DMS153 (cell line): ENCODE measurements at places on chromosomes 13 and 19.

- DNase-seq, result no peak
Observed at GRCh38 chr13:60147361-60147760, 16.4 kb downstream of the DIAPH3 start.

DNA sequence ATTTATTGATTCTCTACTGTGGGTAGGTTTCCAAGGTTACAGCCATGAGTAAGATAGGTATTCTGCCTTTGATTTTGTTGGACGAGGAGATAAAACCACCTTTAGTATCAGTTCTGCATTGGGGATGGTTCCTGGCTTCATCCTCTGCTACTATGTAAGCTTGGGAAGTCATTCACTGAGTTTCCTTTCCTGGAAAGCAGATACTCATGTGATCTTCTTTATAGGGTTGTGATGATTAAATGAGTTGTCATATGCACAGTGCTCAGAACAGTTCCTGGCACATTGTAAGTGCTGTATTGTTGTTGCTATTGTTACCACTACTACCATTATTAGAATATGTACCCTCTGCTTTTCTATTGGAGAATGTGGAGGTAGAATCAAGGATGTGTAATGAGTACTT, 13.1 kb upstream of the WTIP start:
- no peak for DNase-seq

DNA sequence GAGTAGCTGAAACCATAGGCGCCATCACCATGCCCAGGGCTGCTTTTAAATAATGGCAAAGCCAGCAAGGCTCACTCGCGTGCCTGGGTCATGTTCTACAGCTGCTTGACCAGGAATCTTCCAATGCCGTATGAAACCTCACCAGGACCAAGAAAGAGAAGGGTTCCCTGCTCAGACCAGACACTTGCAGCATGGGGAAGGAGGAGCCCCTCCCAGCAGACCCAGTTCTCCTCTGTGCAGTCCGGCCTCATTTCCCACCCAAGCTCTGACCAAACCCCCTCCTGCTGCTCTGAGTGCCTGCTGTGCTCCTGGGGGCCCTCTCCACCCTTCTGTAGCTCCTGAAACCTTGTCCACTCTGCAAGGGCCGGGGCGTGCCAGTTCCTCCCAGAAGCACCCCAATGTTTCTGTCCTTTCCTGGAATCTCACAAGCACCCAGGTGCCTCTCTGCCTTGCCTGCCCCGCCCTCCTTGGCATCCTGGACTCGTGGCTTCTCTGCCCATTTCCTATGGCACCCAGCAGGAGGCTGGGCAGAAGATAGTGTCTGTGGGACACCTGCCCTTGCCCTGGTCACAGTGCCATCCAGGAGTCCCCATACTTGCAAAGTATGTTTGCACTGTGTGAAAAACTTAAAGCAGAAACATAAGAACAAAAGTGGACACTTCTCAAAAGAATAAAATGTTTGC, 6.8 kb upstream of the SLC7A9 start:
- DNase-seq, result no peak

DNA sequence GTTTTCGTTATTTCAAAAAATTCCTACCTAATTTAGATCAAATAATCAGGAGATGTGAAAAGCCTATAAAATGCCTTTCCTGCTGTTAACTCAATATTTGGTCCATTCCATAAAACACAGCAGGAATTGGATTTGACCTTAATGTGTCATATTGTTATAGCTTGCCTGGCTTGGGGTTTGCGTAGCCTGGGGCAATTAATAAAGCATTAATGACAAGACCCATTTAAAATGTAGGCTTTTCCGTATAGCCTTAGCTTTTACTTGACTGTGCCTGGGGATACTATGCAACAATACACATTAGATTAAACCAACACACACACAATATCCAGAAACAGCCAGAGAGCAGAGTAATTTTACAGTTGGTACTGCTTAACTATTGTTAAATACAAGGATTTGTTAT, 117.2 kb upstream of the MAB21L1 start:
- no peak for DNase-seq

DNA sequence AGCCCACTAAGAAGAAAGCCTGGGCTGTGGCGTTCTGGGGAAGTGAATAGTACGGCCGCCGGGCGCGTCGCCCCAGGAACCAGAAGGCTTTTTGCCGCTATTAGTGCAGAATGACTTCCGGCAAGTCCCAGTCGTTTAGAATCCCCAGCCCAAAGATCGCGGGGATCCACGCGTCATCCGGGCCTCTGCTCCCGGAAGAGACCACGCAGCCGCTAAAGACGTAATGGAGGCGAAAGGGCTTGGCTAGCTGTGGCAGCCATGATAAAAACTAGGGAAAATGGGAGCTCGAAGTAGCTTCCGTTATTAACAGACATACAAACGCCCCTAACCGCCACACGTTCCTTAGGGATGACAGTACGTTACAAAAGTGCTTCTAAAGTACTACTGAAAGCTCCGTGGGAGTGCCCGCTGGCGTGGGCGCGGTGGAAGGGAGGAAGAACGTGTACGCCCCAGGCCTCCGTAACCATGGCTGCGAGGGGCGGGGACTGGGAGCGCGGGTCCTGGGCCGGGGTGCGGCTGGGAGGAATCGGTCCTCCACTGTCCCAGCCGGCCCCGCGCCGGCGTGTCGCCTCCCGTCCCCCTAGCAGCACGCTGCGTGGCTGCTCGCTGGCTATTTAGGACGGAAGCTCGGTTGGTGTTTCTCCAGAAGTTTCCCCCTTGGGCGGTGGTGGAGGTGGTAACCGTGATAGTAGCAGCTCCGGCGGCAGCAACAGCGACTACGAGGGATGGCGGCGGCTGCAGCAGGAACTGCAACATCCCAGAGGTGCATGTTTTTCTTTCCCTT, at the start of gene SUGT1:
Gene SUGT1 (plus strand): TSS at position 641 of the 784 bp plus-strand sequence. CDS start 85 bp downstream, at position 726.
- DNase-seq, result peak; percentile 97

DNA sequence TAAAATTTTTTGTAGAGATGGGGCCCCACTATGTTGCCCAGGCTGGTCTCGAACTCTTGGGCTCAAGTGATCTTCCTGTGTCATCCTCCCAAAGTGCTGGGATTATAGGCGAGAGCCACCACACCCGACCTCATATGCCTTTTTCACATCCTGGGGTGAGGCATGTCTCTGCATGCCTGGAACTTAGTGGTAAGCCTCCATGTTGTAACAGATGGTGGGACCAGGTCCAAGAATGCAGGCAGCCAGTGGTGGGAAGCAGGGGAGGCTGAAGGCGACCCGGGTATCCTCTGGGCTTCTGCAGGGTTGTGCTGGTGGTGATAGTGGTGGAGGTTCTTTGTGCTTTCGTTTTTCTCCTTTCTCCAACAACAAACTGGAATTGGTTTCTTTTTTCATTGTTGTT, 30.1 kb upstream of the CCDC124 start:
- no peak for DNase-seq
